ENCODE measurements at places on chromosomes 16 and 17.
A peak's percentile ranks its signal among the peaks of the same experiment; 100 is the strongest.

GRCh38 chr17:74070998-74071679, 132.3 kb upstream of the RPL38 start:
- no peak for DNase-seq

- DNase-seq = no peak
Measured at GRCh38 chr17:8382052-8382879, 727 bp downstream of the RPL26 start.

- no peak for DNase-seq
Measured at GRCh38 chr17:75762513-75763268, 2.3 kb downstream of the GALK1 start.

DNA sequence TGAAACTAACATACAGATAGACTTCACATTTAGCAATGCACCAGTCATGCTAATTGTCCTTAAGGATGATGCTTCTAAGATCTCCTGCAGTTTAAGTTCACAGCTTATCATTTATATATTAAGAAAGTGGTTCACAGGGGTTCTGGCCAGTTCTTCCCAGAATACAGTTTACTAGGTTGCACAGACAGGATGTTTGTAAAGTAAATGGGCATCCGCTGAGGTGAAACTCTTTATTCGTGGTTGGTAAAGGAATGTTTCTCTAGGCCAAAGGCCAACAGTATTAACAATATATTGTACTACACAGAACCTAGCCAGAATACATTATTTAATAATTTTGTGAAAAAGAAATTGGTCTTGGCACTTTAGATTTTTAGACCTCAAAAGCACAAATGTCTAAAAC, 1427.3 kb downstream of the CDH8 start:
- no peak for DNase-seq

GRCh38 chr17:27905447-27906225, 12.5 kb upstream of the LYRM9 start:
- DNase-seq = no peak

DNA sequence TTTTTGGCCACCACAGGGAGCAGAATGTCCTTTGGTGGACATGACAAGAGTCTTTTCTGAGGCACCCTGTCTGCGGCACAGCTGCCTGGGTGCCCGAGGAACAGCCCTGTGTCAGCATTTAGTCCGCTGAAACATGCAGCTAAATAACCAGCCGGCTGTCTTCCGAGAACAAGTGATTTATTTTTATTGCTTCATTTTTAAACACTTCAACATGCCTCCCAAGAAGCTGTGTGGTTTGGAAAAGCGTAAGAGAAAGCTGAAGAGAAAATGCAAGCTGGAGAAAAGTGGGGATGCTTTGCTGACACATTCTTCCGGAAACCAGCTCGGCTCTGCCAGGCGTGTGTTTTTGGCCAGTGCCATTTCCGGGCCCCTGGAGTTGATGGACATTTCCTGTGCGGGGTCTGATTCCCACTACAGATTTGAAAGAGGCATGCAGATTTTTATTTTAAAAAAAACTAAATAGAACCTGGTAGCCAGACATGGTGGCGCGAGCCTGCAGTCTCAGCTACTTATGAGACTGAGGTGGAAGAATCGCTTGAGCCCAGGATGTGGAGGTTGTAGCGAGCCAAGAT, 94.7 kb downstream of the SEC14L1 start:
- no peak for DNase-seq

- DNase-seq = no peak
Measured at GRCh38 chr16:68776821-68777485, 39.9 kb downstream of the CDH1 start.

DNA sequence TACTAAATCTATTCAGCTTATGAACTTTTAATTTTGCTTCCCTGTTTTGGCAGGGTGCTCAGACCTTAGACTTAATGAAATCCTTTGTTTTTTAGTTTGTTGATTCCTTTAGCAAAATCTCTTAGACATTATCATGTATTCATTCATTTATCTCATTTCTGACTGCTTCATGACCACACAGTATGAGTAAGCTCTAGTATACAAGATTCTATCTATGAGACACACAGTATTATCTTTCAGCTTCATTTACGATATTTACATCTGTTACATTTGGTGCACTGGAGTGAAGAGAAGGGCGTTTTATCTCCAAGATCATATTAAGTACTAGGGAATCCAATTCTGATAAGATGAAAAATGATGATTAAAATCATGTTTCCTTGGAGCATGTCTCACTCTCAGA, 448.1 kb upstream of the CA10 start:
- no peak for DNase-seq

DNA sequence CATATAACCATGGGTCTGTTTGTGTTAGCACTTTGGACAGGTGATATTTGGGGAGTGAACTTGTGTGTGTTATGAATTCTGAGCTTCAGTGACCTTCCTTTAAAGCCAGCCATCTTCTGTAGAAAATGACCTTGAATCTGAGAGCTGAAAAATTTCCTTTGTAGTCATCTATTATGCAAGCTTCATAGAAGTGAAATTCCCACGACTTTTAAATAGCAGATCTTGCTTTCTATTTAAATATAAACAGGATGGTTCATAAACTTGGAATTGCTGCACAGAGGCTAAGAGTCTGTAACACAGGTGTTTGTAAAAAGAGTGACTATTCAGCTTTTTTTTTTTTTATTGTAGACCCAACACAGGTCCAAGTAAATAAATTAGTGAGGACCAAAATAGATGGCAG, 85.5 kb downstream of the MARCHF10 start:
- no peak for DNase-seq

- DNase-seq = no peak
Measured at GRCh38 chr17:75828076-75828400, 16.2 kb downstream of the UNC13D start.

DNA sequence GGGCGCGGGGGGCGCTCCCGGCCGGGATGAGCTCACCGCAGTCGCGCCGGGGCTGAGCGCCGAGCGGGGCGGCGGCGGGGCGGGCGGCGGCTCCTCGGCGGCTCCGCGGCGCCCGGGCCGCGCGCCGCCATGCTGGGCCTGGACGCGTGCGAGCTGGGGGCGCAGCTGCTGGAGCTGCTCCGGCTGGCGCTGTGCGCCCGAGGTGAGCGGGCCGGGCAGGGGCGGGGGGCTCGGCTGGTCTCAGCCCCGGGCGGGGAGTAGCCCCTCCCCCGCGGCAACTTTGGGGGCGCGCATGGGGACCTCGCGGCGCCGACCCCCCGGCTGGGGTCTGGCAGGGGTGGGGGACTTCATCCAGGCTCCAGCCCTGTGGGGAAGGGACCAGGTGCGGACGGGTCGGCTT, at the start of gene ARHGDIG:
Gene ARHGDIG, plus strand, starts transcription at position 40 of the 400 bp plus-strand sequence. Its CDS starts 90 bp downstream, at position 130.
- DNase-seq = no peak

DNA sequence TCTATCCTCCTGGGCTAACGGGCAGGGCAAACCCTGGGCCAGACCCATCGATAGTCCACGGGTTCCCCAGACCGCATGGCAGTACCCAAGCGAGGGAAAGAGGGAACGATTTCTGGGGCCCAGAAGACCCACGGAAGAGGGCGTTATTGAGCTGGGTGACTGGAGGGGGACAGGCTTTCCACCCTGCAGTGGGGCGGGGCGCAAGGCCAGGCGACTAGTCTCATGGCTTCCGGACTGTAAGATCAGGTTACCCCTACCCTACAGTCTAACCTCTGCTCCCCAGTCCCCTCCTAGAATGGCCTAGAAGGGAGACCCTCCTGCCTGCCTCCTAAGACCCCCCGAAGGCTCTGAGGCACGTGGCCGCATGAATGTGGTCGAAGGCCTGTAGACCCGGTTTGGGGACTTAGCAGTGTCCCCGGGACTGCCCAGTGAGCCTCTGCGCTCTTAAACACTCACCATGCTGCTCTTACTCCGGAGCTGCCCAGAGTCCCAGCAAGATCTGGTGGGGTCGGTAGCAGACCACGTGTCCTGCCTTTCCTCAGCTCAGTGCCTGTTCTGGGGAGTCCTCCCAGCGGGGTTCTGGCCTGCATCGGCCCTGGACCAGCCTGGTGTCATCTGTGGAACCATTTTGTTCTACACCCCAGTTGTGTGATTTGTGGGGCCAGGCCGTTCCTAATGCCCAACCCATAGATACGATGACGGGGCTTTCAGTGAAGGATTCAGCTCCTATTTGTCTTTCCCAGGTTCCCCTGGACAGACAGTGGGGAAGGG, 13.2 kb upstream of the AURKB start:
- peak; percentile 42 for DNase-seq

Measured in CD4-positive, alpha-beta T cell treated with Interleukin-6 at 100 ng/mL for 8 hours (primary cell).